T-helper 22 cell (primary cell): ENCODE measurements at places on chromosomes 5 and 9.

DNA sequence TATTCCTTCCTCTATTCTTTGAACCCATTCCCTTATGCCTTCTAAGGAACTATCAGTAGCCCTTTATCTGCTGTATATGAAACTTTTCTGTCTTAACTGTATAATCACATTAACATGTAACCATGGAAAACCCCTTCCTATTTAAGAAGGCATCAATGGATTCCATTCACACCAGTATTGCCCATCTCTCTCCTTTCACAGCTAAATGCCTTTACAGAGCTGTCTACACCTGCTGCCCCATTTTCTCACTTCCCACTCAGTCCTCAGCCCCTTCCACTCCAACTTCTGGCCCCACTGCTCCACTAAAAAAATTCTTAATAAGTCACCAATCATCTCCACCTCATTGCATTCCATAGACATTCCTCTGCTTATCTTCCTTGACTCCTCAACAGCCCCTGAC is 50.8 kb downstream of the SEC61B start:
- DNase-seq = no peak

GRCh38 chr9:82149501-82149946 is 161.0 kb downstream of the SPATA31D1 start:
- no peak for DNase-seq

- no peak for DNase-seq
These were observed 677.3 kb upstream of the FTMT start for GRCh38 chr5:121174351-121174750.

GRCh38 chr5:15026944-15027343 is 155.4 kb upstream of the ANKH start:
- DNase-seq = no peak
